ENCODE measurements at places on chromosomes 1 and 21.

DNA sequence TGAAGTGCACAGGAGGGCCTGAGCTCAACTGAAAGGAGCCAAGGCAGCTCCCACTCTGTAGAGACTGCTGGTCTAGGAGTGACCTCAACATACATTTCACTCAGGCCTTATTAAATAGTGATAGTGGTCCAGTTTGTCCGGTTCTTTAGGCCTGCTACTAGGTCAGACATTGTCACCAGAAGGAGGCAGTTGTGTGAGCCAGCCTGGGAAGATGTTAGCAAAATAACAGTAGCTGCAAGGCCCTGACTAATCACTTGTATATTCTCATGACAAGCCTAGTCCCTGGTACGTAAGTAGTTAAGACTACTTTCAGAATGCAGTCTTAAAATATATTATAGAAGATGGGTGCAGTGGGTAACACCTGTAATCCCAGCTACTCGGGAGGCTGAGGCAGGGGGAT lies 264.0 kb upstream of the CAMK1G start:
- no peak for DNase-seq

GRCh38 chr1:93798291-93798690 lies 80.7 kb downstream of the DNTTIP2 start:
- DNase-seq: no peak

GRCh38 chr1:118479351-118479750 lies 294.3 kb upstream of the SPAG17 start:
- no peak for DNase-seq

GRCh38 chr1:152683846-152684245 lies 2.1 kb upstream of the LCE2B start:
- DNase-seq: no peak

DNA sequence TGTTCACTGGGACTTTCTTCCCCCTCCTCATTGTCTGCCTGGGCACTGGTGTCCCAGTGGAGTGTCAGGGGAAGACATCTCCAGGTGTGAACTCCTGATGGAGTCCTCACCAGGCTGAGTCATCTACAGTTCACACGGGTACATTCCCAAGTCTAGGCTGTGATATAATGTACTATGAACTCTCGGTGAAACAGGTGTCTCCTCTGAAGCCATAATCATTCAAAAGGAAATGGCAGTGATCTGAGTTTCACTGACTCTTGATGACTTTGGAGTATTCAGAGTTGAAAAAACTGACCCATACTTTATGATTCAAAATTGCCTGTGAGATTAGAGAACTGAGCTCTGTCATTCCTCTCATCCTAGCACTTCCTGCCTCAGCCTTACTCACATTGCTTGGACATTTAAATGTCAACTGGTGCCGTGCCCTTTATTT lies 9.1 kb downstream of the LAMC2 start:
- DNase-seq: no peak

GRCh38 chr1:36784147-36784859 lies 250.0 kb downstream of the GRIK3 start:
- no peak for DNase-seq

DNA sequence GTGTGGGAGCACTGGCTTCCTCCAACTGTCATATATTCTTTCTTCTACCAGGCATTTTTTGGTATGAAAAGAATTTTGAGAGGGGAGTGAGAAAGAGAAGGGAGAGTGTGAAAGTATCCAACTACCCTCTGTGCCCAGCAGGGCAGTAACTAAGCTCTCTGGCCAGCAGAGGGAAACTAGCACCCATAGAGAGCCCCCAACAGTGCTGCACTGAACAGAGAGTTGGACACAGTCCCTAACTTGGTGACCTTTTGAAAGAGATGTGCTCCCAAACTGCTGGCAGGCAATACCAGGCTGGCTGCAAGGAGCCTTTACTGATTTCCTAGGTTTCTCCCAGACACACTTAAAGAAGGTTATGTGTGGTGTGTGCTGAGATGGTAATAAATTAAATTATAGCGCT lies 118.8 kb upstream of the PBX1 start:
- no peak for DNase-seq

DNA sequence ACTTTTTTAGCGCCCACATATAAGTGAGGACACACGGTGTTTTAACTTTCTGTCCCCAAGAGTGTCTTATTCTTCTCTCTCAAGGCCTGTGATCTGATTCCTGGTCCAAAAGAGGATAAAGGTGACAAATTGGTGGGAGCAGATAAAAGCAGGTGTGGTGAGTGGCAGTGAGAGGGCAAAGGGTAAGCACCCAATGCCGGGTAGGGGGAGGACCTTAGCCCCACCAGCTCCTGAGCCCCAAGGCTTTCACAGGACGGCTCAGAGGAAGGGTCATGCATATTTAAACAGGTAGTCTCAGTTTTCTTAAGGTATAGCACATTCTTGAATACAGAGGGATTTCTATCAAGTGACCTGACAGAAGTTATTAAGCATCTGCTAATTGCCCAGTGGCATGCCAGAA lies 19.6 kb downstream of the LBR start:
- DNase-seq: no peak

DNA sequence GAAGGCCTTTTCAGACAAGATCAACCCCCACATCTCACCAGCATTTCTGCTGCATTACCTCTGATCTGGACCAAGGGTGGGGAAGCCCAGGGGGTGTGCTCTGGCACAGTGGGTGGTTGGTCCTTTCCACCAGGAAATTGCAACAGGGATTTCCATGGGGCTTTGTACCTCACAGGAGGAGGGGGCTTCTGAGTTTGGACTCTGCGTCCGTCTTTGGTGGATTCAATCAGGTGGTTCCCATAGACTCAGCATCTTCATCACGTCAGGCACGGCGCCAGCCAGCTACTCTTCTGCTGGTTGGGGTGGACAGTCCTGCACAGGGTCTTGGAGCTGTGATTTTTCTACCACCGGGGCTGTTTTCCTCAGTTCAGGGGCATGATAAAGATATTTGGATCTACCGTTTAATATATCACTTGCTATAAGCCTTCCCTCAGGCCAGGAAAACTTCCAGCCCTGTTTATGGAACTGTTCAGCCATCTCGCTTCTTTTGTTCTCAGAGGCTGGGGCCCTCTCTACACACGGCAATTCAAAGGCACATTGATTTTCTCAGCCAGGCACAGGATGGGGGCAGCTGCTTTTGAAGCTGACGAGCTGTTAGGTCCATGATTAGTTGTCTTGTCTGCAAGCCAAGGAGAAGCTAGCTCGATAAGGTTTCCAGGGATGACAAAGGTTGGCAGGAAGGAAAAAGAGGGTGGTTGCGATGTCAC lies 467.3 kb downstream of the CAMTA1 start:
- DNase-seq: no peak

DNA sequence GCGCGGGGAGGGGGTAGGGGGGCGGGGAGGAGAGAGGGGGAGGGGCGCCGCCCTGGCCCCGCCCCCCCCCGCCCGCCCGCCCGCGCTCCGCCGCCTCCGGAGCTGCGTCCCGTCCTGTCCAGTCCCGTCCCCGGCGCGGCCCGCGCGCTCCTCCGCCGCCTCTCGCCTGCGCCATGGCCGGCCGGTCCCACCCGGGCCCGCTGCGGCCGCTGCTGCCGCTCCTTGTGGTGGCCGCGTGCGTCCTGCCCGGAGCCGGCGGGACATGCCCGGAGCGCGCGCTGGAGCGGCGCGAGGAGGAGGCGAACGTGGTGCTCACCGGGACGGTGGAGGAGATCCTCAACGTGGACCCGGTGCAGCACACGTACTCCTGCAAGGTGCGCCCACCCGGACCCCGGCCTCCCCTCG lies at the start of gene AGRN:
TSS of gene AGRN (plus strand) at position 121 of the 405 bp plus-strand sequence. CDS start at position 174, 53 bp downstream.
- no peak for DNase-seq

DNA sequence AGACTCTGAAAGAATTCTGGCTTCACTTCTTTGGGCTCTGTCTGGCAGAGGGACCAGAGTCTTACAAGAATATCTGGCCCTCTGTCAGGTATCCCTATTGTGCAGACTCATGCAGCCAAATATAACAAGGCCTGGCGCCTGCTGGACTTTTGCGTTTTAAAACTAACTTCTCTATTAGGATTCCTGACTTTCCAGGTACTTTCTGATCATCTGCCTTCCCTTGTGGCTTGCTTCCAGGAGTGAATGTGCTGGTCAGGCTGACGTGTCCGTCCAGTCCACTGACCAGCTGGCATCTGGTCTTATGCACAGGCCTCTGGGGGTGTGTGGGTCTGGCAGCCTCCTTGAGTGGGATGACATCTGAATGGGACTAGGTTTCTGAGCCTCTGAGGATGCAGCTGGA lies 8.6 kb upstream of the RAB29 start:
- DNase-seq: no peak

- DNase-seq: no peak
Measured at GRCh38 chr1:153057375-153057774, at the start of gene SPRR2A. Gene SPRR2A, minus strand, starts transcription at chr1:153057512. Its CDS starts 777 bp downstream, at chr1:153056735.

- DNase-seq: no peak
Measured at GRCh38 chr1:220717800-220718640, 27.9 kb downstream of the C1orf115 start.

All from stimulated activated CD4-positive, alpha-beta T cell treated with anti-CD3 and anti-CD28 coated beads, Interleukin-12 subunit alpha, Interleukin-12 subunit beta, amount 100 ng/mL, for 24 hours (primary cell).